ENCODE measurements at places on chromosomes 1 and 21.

DNA sequence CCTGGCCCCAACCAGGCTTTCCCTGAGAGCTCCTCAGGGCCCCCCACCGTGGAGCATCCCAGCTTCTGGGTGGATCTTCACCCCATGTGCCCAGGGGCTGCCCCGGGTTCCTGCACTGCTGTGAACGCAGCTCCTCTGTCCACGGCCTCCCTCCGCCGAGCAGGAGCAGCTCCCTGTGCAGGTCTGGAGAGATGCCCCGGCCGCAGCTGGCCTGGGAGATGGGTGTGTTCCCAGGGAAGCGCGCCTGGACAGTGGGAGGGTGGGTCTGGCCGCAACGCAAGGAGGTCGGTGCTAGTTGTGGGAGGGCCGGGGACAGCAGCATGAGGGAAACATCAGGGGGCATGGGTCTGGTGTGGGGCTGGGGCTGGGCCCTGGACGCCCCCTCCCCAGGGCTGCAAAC, 71.3 kb downstream of the MORN1 start:
- DNase-seq: no peak

GRCh38 chr1:14516974-14517840, 81.3 kb upstream of the KAZN start:
- DNase-seq: no peak

GRCh38 chr1:26627954-26628353, 67.9 kb upstream of the ARID1A start:
- no peak for DNase-seq

DNA sequence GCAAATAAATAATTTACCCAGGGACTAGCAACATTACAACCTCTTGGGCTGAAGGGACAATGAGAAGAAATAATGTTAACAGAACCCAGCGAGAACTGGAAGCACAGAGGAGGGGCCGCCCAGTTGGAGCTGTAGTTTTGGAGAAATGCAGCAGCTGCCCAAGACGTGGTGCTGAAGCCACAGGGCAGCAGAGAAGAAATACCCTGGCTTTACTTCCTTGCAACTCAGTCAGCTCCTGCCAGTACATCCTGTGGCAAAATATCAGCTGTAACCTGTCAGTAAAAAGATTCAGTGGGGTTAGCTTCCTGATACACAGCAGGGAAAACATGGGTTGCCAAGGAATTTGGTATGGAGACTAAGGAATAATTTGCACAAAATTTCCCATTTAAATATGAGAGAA, 283.6 kb upstream of the USP25 start:
- DNase-seq: no peak

- DNase-seq: no peak
These were observed 234.1 kb downstream of the NCAM2 start for GRCh38 chr21:21232320-21232719.

DNA sequence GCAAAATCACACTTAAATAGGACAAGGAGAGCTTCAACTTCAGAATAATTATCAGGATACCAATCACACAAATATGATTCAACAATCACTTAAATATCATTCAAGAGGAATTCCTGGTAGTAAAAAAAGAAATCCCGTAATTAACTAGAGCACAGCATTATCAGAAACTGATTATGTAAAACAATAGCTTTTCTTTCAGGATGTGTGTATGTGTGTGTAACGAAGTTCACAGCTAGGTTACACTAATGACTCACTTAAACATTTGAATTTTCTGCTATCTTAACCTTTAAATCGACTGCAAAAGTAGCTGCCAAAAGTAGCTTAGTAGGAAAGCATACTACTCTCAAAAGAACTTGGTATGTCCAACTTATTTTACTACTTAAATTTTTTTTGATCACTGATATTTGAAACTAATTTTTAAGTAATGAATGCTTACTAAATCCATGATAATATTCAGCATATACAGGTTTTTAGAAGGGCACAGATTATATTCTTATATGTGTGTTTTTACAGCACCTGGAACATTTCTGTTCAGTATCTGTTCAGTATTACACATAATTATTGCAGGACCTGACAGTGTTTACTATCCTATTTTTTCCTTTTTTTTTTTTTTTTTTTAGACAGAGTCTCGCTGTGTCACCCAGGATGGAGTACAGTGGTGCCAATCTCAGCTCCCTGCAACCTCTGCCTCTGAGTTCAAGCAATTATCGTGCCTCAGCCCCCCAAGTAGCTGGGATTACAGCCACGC, 4.2 kb downstream of the RERE start:
- DNase-seq: no peak

DNA sequence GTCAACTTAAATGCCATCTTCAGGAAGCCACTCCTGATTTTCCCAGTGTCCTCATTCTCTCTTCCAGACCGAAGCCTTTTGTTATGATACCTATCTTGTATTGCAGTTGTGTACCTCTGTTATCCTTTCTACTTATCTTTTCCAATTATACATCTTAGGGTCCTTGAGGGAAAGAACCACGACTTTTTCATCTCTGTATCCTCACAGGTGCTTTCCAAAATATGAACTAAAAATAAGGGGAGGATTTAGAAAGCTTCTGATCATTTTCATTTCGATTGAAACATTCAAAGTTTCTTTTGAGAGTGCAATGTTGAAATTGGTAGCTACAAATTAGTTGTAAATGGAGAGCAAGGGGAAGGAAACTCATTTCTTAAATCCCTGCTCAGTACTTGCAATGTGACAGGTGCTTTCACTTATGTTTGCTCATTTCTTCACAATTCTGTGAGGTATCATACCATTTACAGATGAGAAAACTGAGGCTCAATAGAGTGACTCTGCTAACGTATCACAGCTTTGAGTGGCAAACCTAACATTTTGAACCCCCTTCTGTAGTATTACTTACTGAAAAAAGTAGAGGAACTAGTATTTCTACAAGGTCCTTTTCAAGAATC, 24.2 kb downstream of the SLC19A2 start:
- DNase-seq: no peak

GRCh38 chr1:235503403-235504121, 690 bp downstream of the B3GALNT2 start:
- peak; percentile 33 for DNase-seq

DNA sequence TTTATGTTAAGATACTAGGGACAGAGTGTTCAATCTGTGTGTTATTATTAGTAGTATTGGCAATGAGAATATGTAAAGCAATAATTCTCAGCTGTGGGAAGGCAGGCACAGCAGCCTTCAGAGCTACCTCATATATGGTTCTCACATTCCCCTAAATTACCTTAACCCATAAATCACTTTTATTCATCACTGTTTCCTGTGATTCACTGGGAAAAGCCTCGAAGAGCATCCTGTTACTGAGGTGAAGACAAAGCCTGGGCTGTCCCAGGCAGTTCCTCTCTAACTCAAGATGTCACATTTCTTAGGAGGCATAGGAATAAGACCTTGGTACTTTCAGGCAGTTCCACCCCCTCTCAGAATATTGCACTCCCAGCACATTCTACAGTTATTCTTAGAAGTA, 965.7 kb downstream of the NCAM2 start:
- no peak for DNase-seq

- no peak for DNase-seq
These were observed 407.9 kb downstream of the PLA2G4A start for GRCh38 chr1:187236676-187237075.

- no peak for DNase-seq
These were observed 450 bp downstream of the S100A10 start for GRCh38 chr1:151993084-151993733.

DNA sequence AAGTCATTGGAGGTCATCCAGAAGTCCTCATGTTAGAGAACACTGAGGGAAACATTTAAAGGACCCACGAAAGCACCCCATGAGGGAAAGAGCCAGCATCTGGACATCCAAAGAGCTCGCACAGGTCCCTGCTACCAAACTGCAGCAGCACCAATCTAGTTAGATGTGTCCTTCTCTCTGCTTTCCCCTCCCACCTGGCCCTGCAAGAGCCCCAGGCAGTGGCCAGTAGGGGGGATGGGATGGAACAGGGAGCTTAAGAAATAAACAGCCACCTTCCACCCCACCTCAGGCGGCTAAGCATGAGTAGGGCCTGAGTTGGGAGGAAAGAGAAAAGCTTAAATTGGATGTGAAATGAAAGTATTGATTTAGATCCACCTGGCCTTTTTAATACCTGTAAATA, 175.9 kb upstream of the KCND3 start:
- DNase-seq: no peak

DNA sequence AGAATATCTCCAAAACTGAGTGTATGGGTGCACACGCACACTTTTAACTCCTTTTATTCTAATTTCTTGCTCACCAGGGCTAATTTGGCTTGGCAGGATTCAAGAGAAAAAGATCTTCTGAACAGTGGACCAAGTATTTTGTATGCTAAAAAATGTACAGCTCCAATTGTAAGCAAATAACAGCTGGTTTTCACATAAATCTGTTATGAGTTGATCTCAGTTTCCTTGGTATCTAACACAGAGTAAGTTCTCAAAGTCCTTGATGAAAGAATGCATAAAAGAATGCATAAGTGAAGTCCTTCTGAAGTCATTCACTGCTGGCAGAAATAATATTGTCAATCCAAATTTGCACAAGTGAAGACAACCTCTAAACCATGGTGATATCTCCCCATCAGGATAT, 213.0 kb downstream of the OMA1 start:
- DNase-seq: no peak

DNA sequence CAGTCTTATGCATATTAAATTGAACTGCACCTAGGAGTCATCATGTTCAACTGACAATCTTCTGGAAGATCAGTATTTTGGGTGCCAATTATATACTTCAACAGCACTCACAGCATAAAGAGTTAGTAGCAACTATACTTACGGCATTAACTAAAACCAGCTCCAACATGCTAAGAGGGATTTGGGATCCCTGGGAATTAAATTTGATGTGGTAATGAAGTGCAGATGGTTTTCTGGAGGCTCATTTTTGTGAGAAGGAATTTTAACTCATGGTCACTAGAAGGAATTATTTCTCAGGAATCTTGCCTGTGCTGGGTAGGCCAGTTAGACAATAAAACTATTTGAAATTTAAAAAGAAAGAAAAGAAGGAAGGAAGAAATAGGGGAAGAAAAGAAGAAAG, 18.3 kb downstream of the IFI44 start:
- DNase-seq: no peak

All from LoVo (cell line).